GM23248 (cell line): ENCODE measurements at places on chromosomes 1 and 21. TPM values are rescaled to one million over a fixed set of nuclear protein-coding genes. Genes with fewer than 3 reads are reported as not detected.

Gene KRTAP11-1
- not detected in 2 replicates for total RNA-seq

Gene UBL4B
- not detected in 2 replicates for total RNA-seq

Gene A3GALT2
- total RNA-seq = not detected in 2 replicates

GRCh38 chr1:39268906-39269305, 64.4 kb downstream of the MACF1 start:
- DNase-seq = peak; percentile 44
- peak overlapping the region; percentile 81 for H3K27ac ChIP-seq
- H3K36me3 ChIP-seq = no peaks in the 10 kb centered on the region; the same call in 1 of the 2 replicates
- peaks cover 22% of the 10 kb centered on the region for H3K4me1 ChIP-seq
- H3K27me3 ChIP-seq = no peaks in the 10 kb centered on the region

DNA sequence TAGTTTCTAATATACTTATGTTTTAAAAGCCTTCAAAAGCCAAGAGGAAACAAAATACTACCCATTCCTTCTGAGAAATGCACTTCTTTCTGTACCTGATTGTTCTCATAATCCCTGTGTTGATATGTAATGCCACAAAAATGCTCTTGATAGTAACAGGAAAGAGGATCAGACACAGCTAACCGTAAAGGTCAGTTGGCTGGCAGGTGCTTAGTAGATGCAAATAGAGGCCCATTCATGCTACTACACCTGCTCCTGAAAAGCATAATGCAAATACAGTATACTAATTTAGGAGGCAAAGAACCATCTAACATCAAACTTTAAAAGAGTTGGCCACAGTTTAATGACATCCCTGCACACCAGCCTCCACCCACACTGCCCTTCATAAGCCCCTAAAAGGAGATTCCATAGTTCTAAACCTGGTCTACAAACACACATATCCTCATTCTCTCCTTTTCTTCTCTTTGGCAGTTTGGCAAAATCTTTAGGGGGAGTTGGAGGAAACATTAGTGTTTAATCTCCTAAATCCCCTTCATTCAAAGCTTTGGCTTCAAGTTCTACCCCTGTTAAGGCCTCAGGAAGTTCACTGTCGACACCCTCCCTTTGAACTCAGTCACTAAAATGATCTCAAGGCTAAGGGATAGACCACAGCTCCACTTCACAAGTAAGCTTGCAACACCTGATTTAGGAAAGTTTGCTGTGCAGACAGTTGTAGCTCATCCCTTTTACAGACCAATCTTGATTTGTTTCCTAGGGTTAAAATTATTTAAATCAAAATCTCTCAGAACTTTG, 2.9 kb upstream of the CD46 start:
- no peak overlapping the region for H3K4me3 ChIP-seq
- no peaks in the 10 kb centered on the region for H3K36me3 ChIP-seq
- no peaks in the 10 kb centered on the region for H3K27me3 ChIP-seq
